ENCODE measurements at places on chromosomes 1 and 21. TPM values are rescaled to one million over a fixed set of nuclear protein-coding genes. Genes with fewer than 3 reads are reported as not detected.

- DNase-seq: no peak
These were observed 59.6 kb upstream of the ST6GALNAC5 start for GRCh38 chr1:76807543-76808260.

DNA sequence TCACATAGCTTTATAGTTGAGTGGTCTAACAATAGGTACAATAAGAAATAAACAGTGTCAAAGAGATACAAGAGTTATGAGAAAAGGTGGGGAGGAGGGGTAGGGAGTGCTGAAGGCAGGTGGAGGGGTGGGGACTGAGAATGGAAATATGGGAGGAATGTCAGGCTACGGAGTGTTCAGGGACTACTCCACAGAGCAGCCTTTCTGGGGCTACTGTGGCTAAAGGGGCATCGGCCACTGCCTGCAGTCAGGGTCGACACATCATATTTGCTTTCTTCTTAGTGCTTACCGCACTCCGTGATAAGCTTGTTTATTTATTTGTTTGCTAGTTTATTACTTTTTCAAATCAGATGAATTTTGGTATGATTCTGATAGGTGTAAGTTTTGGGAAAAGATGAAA lies 34.4 kb upstream of the CRNN start:
- DNase-seq: no peak

GRCh38 chr1:65253800-65254319 lies 55.5 kb upstream of the DNAJC6 start:
- DNase-seq: no peak

GRCh38 chr1:203660069-203660468 lies 33.4 kb downstream of the ATP2B4 start:
- no peak for DNase-seq

DNA sequence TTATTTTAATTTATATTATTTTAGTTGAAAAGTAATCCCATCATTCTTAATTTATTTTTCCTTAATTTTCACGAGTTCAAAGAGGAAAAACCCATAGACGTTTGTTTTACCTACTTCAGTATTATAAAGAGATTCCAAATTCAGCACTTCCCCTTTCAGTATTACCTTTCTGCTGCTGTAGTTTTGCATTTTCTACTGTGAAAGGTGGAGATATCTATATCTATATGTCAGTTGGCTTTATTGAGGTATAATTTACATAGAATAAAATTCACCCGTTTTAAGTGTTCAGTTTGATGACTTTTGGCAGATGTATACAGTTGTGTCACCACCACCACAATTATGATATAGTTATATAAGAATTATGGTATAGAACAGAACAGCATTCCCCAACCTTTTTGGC lies 33.0 kb downstream of the MAST2 start:
- DNase-seq: no peak

- peak; percentile 64 for DNase-seq
These were observed 26.6 kb downstream of the ABCG1 start for GRCh38 chr21:42245331-42246193.

C1orf141 gene
- total RNA-seq: not detected
